Activated naive CD4-positive, alpha-beta T cell (primary cell): ENCODE measurements at places on chromosomes 1 and 21.

DNA sequence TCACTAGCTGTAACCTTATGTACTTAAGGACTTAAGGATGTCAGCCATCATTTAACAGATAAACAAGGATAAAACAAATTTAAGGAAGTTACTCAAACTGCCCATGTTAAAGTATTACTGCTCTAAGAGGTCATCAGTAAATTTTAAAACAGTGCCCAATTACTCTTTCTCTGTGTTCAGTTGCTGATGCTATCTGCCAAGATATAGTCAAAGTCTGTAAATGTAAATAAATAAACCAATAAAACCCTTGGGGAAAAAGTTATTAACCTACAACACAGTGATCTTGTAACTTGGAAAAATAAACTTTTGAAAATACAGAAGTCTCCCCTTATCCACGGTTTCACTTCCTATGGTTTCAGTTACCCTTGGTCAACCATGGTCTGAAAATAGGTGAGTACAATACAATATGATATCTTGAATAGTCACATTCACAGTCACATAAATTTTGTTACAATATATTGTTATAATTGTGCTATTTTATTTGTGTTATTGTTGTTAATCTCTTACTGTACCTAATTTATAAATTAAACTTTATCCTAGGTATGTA, 501.8 kb downstream of the LMO4 start:
- DNase-seq: no peak

DNA sequence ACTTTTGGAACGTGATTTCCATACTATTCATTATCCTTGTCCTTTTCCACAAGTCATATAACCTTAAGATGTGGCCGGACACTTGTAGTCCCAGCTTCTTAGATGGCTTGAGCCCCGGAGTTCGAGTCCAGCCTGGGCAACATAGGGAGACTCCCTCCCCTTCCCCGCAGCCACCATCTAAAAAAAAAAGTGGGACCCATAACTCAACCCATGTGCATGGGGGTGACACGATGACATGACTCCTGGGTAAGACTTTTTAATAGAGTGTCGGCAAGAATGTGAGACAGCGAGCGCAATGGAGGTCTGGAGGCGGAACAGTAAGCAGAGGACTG, 25.7 kb downstream of the MIA3 start:
- DNase-seq: peak; percentile 36

DNA sequence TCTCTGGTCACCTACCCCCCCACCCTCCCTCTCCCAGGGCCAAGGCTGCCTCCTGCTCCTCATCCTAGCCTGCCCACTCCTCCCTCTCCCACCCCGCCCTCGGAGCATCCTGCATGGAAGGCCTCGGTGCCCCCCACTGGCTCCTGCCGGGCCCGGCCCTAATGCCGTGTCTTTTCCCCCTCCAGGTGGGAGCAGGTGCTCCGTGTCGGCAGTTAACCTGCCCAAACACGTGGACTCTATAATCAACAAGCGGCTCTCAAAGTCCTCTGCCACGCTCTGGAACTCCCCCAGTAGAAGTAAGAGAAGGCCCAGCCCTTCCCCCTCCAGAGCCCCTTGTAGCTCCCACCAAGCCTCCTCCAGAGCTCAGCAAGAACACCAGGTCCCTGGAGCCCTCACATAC, 18.8 kb downstream of the MAP7D1 start:
- DNase-seq: no peak

- DNase-seq: no peak
Observed at GRCh38 chr1:17773591-17774326, 18.6 kb downstream of the ACTL8 start.

- DNase-seq: no peak
Observed at GRCh38 chr1:231778009-231778719, 151.6 kb downstream of the DISC1 start.

GRCh38 chr1:154865442-154866256, 4.4 kb downstream of the KCNN3 start:
- no peak for DNase-seq

GRCh38 chr1:47837866-47838561, 159.2 kb downstream of the TRABD2B start:
- no peak for DNase-seq

DNA sequence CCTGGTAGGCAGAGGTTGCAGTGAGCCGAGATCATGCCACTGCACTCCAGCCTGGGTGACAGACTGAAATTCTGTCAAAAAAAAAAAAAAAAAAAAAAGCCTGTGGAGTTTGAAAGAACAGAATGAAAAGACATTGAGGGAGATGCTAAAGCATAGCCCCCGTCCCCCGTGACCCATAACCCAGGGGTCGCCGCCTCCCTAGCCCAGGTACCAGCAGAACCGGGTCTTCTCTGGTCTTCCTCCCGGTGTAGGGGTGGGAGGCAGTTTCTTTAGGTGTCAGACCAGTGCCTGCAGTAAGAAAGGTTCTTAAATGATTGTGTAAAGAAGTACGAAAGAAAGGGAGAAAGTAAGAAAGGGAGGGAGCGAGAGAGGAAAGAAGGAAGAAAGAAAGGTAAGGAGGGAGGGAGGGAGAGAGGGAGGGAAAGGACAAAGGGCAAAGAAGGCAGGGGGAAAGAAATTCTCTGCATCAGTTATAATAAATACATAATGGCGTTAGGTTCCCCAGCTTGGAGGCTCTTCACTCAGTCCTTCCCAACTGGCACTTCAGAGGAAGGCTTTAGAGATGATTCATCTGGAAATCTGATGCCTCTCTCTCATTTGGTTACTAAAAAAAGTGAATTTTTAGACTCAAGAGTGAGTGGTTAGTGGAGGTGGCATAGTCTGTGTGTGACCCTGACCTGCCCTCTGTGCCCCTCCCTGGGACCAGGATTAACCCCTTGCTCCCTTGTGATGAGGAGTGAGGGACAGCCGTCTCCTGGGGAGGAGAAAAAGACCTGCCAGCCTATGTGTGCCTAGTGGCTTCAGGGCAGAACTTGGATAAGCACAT, 1.1 kb downstream of the IL24 start:
- DNase-seq: no peak

DNA sequence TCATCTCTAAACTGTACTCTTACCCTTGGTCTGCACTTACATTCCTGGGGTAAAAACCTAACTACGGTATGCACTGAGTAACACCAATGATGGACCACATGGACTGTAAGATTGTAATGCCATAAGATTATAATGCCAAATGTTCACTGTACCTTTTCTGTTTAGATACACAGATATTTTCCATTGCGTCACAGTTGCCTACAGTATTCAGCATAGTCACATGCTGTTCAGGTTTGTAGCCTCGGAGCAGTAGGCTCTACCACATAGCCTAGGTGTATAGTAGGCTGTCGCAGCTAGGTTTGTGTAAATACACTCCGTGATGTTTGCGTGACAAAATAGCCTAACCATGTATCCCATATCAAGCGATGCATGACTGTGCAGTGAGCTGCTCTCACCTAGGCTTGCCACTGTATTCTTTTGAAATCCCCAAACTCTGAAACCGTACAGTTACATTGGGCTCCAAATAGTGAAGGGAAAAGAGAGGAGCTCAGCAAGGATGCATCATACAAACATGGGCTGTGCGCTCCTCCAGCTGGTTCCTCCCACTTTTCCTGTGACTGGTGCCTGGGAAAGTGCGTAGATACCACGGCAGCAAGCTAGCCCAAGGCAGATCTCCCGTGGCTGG, 35.2 kb downstream of the CFAP57 start:
- DNase-seq: no peak

DNA sequence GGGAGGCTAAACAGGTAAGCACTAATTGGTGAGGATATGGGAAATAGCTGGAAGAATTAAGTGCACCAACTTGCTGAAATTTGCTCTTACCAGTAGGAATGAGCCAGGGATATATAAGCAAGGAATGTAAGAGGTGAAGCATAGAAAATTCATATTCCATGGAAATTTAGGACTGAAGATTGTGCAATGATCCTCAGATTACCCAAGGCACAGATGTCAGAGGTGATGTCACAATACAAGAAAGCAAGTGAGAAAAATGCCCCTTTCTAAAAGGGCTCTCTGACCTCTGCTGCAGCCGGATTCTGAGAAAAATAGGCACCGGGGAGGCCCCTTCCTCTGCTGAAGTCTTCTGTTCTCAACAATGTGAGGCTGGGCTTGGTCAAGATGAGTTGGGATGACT, 112.3 kb upstream of the ZNF678 start:
- DNase-seq: no peak

DNA sequence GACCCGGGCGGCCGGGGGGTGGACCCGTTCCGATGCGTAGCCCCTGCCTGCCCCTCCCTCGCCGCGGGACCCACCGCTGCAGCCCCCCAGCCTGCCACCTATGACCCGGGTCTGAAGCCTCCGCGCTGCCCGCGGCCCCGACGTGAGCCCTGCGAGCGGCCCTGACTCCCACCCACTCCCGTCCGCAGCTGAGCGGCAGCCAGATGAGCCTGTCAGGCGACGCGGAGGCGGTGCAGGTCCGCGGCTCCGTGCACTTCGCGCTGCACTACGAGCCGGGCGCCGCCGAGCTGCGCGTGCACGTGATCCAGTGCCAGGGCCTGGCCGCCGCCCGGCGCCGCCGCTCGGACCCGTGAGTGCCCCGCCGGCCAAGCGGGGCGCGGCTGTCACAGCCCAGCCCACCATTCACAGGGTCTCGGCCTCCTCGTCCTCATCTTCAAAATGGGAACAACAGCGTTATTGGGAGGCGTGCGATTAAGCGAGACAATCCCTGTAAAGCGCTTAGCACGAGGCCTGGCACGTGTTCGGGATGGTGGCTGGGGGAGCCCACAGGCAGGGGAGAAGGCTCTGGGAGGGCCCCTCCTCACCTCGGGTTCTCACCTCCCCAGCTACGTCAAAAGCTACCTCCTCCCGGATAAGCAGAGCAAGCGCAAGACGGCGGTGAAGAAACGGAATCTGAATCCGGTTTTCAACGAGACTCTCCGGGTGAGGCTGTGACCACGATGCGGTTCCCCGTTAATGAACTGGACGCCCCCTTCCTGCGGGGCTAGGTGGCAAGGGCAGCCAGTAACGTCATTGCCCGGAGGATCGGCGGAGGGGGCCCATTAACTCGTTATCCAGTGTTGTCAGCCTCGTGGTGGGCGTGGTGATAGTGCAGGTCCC, 8.2 kb downstream of the SYTL1 start:
- DNase-seq: no peak

GRCh38 chr1:227920426-227920825, 27.3 kb downstream of the WNT9A start:
- DNase-seq: no peak

GRCh38 chr1:4126731-4127591, 226.9 kb upstream of the C1orf174 start:
- no peak for DNase-seq

DNA sequence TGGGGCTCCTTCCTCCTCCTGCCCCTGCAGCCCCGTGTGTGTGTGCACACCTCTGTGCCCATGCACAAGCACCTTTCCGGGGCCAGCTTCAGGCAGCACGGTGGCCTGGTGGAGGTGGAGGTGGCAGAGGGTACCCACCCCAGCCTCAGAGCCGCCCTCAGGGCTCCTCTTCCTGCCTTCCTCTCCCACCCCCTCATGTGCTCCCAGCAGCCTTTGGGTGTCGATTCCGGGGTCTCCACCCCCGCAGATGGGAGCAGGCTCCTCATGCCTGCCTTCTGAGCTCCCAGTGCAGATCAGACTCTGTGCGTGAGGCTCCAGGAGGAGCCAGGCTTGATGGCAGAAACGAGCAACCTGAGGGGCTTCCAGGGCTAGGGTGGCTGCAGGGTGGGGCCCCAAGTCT, 29.2 kb upstream of the PLCH2 start:
- no peak for DNase-seq

GRCh38 chr1:27831568-27832410, 1.2 kb downstream of the PPP1R8 start:
- no peak for DNase-seq

- DNase-seq: no peak
Observed at GRCh38 chr1:198157847-198158725, 1.3 kb downstream of the NEK7 start.

GRCh38 chr1:202762019-202762418, 46.2 kb downstream of the KDM5B start:
- DNase-seq: no peak

- no peak for DNase-seq
Observed at GRCh38 chr1:193589597-193590040, 403.2 kb upstream of the B3GALT2 start.

GRCh38 chr1:200969726-200970561, 53.6 kb downstream of the KIF21B start:
- no peak for DNase-seq

DNA sequence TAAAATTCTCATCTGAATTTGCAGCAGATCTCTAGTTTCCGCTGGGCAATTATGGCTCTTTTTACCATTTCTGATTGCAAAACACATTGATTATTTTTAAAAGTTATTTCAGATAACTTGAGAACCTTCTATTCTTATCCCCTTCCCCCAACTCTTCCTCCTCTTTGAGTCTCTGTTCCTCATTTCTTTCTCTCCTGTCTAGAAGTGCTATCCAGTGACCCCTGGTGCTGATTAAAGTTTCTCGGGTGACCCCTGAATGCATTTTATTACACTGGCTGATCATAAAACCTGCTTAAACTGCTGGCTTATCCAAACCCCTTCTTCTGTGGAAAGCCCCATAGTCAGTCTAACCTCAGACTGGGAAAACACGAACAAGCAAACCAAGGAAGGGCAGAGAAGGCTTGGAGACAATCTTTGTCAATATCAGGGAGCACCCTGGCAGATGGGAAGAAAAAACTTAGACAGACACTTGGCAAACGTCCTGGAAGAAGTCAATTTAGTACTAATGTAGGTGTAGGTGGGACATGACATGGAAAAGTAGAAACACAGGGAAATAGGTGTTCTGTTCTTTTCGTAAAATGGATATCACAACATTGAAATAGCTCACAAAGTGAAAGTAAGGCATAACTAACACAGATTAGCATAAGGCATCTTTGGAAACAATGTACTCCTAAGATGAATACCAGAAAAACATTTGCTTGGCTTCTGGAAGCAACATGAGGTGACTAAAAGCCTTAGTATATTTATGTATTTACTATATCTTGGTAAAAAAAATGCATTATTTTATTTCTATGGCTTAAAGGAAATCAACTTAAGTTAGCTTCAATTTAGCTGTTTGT, 61.4 kb downstream of the GORAB start:
- no peak for DNase-seq

GRCh38 chr1:221845650-221846371, 103.9 kb upstream of the DUSP10 start:
- no peak for DNase-seq

DNA sequence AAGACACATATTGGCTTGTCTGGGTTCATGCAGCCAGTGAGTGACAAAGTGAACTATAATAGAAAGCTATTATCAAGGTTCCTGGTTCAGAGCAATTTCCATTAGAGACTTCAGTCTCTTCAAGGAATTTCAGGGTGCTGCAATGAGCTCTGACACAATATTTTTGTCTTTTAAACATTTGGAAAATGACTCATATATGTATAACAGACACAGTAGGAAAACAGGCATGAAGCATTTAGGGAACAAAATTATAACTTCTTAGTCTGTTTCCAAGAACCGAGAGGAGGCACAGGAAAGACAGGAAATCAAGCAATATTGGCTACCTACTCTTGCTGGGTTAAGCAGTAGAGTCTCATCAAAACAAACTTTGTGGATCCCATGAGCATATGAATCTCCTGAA, 170.4 kb downstream of the PTPRC start:
- DNase-seq: no peak
